Calu3 (cell line): ENCODE measurements at places on chromosomes 3 and 15.

DNA sequence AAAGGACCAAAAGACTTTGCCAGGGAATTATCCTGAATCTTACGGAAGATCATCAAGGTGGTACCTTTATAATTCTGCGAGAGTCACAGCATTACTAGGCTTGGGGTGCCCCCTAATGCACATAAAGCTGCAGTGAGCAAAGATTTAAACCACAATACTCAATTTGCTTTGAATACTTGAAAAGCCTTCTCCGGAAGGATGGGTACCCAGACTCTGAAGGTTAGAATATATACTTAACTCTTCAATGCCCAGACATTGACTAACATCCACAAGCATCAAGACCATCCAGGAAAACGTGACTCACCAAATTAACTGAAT lies 117.8 kb upstream of the KCNH8 start:
- DNase-seq, result peak; percentile 11

DNA sequence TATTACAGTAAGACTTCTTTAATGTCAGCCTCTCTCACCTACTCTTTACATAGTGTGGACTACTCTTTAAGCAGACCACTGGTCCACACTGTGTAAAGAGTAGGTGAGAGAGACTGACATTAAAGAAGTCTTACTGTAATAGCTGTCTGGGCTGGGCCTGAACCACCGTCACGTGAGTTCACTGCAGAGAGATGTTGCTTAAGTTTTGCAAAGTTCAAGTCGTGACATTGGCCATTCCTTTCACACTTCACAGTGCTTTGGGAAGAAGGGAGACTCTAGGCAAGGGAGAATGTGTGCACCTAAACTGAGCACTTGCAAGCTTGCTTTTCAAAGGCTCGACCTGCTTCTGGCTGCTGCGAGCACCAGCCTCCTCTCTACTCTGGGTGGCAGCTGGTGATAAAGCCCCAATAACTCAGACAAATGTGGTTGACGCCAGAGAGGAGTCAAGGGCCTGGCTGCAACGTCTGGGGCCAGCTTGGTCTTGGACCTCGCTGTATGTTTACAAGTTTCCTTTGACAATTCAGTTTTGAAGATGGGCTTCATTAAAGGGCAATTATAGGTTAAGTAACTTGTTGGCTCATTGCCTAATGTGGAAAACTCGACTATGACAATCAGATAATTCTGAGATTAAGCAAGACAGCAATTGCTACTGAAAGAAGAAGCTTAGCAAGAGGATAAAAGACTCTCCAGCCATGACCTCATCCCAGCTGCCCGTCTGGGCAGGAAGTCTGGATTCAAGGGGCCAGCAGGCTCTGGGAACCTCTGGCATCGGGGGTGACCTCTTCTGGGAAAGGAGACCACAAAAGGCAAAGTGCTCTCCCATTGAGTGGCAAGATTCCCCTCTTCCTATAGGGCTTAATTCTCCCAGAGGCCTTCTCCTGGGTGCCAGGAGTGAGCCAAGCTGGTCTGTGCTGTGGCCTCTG lies 242.1 kb upstream of the TLE3 start:
- no peak for DNase-seq

DNA sequence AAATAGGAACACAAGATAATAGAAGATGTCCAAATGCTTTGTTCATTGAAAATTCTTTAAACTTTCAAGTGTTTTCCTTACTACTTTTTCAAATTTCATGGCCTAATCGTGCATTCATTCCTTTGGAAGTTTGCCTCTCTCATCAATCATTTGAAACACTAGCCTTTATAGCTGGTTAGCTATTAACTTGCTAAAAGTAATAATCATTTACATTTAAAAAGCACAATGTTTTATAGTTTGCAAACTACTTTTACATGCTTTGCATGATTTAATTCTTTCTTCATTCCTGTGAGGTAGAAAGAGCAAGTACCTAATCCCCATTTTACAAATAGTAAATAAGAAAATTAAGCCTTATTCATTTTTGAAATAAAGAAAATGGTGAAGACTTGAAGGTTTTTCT lies 137.4 kb upstream of the SLC7A14 start:
- DNase-seq, result no peak

DNA sequence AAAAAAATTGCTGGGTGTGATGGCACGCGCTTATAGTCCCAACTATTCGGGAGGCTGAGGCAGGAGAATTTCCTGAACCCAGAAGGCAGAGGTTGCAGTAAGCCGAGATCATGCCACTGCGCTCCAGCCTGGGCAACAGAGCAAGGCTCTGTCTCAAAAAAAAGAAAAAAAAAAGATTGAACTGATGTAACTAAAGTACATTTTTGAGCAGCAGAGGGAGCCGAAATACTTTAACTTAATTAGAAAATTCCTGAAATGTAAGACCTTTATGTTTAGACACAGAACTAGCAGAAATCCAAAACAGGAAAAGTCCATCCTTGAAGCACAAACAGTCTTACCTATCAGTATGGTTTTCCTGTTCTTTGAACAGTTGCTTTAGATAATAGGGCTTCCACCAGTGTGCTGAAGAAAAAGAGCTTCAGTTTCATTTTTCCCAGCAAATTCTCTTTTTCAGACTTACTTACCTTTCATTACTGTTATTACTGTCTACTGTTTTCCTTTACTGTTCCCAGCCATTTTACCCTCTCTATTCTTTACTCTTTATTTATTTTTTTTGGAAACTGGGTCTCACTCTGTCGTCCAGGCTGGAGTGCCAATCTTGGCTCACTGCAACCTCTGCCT lies 33.4 kb upstream of the ZNF609 start:
- peak; percentile 6 for DNase-seq

- no peak for DNase-seq
Observed at GRCh38 chr15:66661432-66662096, 40.5 kb upstream of the SMAD6 start.

DNA sequence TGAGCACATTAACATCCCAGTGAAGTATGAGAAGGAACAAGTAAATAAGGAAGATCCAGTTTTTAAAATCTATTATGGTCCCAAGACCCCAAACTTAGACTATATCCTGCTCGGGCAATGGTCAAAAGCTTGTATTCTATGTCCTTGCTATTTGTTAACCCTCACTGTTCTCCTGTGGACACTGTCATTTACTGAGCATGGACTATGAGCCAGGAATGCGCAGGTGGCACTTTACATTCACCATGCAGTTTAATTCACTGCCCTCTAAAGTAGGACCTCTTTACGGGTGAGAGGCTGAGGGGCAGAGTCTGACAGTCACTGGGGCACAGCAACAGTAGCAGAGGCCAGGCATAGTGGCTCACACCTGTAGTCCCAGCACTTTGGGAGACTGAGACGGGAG lies 28.6 kb downstream of the SPATA12 start:
- no peak for DNase-seq

GRCh38 chr3:186821429-186822387 lies 15.4 kb upstream of the RFC4 start:
- peak; percentile 60 for DNase-seq

- DNase-seq, result no peak
Observed at GRCh38 chr3:151895478-151896241, 22.2 kb downstream of the SUCNR1 start.

- no peak for DNase-seq
Observed at GRCh38 chr15:92989470-92989869, 89.3 kb downstream of the CHD2 start.

DNA sequence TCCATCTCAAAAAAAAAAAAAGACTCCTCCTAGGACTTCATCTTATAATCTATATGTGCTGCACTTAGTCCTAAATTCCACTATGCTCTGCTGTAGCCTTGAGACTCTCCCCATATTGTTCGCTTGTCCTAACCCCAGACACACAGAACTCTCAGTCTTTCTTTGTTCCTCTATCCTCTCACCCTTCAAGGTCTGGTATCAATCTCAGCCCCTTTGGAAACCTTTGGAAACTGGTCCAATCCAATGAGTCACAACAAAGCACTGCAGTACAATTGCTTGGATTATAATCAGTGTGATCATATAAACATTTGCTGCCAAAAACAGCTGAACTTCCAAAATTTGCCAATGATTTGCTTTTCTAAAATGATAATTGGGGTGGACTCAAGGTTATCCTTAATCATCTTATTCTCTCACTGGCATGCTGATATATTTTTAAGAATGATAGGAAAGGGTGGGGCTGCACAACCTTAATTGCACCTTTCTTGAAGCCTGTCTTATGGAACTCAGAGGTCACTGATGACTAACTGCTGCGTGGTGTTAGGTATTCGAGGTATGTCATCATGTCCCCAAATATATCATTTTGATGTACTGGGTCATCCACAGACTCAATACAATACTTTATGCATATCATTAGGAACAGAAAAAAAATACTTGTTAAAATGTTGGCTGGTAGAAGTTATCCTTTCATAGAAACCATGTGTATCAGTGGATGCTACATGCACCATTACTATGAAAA lies 756.7 kb downstream of the NR2F2 start:
- no peak for DNase-seq

GRCh38 chr15:55257938-55258337 lies 31.7 kb downstream of the RAB27A start:
- DNase-seq, result no peak

DNA sequence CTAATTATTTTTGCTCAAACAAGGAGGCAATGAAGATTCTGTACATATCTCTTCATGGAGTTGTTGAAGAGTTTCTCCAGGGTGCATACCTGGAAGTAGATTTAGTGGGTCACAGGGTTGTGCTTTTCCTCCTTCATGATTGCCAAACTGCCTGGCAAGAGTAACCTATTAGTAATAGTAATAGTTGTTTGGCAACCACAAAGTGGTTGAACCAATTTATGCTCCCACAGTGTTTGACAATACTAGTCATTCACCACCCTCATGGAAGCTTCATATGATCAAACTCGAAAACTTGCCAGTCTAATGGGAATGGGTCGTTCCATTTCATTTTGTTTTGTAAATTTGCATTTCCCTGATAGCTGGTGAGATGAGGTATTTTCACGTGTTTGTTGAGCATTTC lies 57.8 kb downstream of the TLE3 start:
- DNase-seq, result no peak

GRCh38 chr15:65400760-65401610 lies 21.8 kb downstream of the IGDCC4 start:
- DNase-seq, result peak; percentile 89

DNA sequence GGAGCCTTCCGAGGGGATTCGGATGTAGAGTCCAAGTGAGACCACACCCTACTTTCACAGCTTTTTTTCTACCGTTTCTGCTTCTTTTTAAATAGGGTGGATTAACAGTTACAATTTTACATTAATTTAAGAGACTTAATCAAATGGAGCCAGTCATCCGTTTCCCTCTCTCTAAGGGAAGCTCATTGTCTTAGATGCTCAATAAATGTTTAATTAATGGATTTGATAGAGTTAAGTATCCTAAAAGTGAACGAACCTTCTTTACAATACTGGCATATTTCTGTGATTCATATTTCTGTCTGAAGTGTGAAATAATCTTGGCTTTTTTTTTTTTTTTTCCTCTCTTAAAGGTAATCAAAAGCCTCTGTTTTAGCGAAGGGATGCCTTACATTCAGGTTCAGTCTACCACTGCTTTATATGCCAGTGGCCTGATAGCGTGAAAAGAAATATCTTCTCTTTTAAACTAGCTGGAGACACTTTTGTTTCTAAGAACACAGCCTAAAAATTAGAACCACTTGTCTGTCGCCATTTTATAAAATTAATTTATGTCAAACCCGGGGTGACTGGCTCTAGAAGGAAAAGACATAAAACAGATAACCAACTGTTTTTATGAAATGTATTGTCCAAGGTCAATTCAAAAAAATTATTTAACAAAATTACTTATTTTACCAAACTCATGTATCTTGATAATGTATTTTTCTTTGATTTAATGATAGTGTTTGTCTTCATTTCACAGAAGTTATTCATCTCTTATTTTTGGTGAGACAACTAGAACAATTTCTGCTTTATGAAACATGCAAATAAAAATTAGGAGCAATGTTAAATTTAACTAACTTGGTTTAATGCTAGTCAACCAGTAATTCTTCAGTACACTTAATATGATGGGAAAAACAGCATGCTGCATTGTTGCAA lies 2.5 kb upstream of the CTNNB1 start:
- DNase-seq, result no peak

- DNase-seq, result no peak
Observed at GRCh38 chr3:100046986-100047385, 67.3 kb downstream of the FILIP1L start.

GRCh38 chr3:113097960-113098447 lies 107.2 kb downstream of the GTPBP8 start:
- no peak for DNase-seq

- DNase-seq, result no peak
Observed at GRCh38 chr3:140421884-140422283, 256.0 kb upstream of the TRIM42 start.

GRCh38 chr3:105867712-105868430 lies 941 bp downstream of the CBLB start:
- no peak for DNase-seq

GRCh38 chr3:54619531-54619930 lies 308.3 kb downstream of the LRTM1 start:
- DNase-seq, result no peak

DNA sequence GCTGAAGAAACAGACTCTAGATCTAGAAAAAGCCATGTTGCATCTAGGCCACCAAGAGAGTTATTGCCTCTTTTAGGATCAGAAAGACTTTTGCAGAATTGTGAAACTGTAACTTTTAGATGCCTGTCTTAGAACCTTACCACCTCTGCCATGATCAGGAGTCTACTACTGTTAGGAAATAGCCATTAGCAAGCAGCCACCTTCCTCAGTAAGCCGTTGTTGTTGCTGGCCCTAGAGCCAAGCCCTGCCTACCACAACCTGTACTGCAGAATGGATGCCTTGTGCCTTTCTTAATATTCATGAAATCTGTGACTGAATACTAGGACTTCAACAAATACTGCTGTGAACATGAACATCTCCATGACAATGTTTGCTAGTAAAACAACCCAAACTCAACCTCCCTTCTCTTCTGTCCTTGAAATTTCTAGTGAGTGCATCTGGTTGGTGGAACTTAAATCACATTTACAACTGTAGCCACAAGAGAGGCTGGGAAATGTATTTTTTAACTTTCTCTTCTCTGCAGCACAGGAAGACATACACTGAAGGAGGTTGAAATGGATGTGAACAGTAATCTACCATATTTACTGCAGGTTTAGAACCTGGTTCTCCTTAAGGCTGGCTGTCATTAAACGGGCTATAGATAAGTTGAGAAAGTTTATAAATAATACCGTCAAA lies 20.7 kb downstream of the RASA2 start:
- DNase-seq, result no peak

- DNase-seq, result no peak
Observed at GRCh38 chr15:73888224-73889041, 15.1 kb downstream of the TBC1D21 start.

GRCh38 chr3:117600666-117601065 lies 891.1 kb downstream of the TUSC7 start:
- DNase-seq, result no peak

DNA sequence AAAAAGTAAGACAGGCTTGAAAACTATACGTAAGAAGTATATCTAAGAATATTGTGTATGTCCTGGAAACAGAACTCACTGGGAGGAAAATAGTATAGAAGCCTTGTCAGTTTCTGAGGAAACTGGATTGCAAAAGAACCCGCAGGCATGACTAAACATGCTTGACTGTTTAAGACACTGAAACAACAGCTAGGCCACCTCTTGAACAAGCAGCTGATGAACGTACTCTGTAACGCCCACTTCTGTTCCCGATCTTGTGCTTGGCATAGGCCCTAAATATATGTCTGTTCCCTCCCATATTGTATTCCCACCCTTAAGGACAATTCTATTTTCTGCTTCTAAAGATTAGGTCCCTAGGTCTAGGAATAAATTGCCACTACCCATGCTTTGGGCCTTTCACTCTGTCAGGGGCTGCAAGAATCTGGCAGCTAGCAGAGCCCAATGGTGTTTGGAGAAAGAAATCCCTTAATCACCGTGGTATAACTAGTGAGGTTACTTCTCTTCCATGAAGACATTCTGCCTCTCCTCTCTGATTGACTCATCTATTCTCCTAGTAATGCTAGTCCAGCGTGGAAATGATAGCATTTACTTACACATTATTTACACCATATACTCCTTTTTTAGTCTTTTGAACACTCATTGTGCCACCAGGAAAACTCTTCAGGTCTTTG lies 46.2 kb downstream of the CD200 start:
- no peak for DNase-seq
